ENCODE measurements at places on chromosomes 4 and X. TPM values are rescaled to one million over a fixed set of nuclear protein-coding genes. Genes with fewer than 3 reads are reported as not detected.

FDCSP gene
- not detected for total RNA-seq

PDZD4 gene
- total RNA-seq, result 0.69 TPM

C4orf36 gene
- not detected for total RNA-seq

SOWAHD gene
- total RNA-seq, result 0.20 TPM

DLG3 gene
- total RNA-seq, result 12.3 TPM

TCEAL8 gene
- 97.5 TPM for total RNA-seq

ASB11 gene
- total RNA-seq, result not detected

CSN1S1 gene
- total RNA-seq, result not detected

SMIM10L2A gene
- 0.54 TPM for total RNA-seq

PPM1K gene
- total RNA-seq, result 16.2 TPM

SATL1 gene
- total RNA-seq, result not detected

TBX22 gene
- 0.31 TPM for total RNA-seq

GUCY1A1 gene
- 8.5 TPM for total RNA-seq

SPACA5 gene
- total RNA-seq, result not detected

UPF3B gene
- 3.4 TPM for total RNA-seq
